Activated T-cell treated with anti-CD3 and anti-CD28 coated beads for 1 hour (primary cell): ENCODE measurements at places on chromosomes 2 and 18.

DNA sequence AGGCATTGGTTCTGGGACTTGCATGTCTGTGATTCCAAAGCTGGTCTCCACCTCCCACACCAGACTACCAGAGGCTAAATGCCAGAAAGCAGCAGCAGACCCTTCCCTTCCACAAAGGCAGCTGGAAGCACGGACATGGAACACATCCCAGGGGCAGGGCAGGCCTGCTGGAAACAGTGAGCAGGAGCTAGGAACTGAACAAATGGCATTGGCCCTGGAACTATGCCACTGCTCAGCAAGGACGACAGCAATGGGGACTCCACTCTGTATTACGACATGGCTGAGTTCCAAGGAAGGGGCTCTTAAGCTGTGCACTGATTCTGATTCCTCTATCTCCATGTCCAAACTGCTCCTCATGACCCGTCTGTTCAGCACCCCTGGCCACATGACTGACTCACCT lies 77.8 kb upstream of the TFCP2L1 start:
- no peak for DNase-seq

GRCh38 chr2:46187112-46187618 lies 110.0 kb upstream of the EPAS1 start:
- DNase-seq, result no peak

DNA sequence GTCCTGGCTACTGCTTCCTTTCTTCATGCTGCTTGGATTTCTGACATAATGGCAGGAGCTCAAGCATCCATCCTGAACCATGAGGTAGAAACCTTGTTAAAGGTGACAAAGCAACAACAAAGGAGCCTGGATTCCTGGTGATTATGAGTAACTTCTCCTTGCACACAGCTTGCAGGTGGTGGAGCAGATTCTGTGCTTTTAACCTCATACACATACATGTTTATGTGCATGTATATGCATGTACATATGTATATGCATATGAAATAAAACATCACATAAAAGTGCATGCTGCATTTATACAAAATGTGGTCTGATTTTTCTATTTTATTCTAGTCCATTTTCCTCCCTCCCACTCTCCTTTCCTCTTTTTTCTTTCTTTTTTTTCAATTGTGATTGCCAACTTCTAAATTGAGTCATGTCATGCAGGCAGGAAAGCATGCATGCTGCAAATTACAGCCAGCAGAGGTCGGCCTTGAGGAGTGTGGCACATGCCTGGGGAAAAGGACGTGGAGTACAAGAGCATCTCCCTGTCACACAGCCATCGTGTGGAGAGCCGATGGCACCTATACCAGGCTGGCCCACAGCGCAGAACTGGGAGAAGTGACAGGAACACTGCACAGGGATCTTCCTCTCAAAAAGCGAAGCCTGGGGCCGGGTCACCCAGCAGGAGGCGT lies 17.9 kb downstream of the LCT start:
- DNase-seq, result no peak

DNA sequence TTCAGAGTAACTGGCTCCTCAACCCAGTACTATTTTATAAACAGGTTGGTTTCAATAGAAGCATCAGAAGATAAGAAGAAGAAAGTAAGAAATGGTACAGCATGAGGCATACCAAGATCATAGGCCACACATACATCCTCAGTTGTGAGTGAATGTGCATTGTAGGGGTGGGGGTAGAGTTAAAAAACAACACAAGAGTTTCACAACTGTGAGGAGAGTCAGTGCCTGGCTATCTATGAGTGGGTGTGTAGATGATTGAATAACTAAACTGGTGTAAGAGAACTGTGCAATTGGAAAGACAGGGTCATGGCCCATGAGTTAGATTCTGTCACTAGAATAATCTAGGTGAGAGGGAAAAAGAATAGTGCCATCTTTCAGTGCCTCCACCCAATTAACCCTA lies 748.2 kb upstream of the ACVR2A start:
- DNase-seq, result no peak

GRCh38 chr2:48173141-48173540 lies 266.8 kb upstream of the FBXO11 start:
- DNase-seq, result no peak

DNA sequence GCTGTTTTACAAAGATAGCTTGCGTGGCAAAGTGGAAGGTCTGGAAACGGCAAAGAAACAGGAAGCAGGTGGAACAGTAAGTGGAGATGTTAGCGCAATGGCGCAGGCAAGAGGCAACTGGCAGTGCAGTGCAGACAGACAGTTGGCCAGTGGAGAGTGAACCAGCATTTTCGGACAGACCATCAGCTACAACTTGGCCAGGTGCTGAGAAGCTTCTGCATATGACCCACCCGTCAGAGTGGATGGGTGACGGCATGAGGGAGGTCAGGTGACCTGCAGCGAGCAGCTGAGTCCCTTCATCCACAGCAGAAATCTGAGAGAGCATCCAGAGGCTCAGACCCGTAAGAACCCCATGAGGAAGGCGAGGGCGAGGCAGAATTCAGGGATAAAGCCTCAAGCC lies 33.8 kb downstream of the NPC1 start:
- DNase-seq, result no peak

DNA sequence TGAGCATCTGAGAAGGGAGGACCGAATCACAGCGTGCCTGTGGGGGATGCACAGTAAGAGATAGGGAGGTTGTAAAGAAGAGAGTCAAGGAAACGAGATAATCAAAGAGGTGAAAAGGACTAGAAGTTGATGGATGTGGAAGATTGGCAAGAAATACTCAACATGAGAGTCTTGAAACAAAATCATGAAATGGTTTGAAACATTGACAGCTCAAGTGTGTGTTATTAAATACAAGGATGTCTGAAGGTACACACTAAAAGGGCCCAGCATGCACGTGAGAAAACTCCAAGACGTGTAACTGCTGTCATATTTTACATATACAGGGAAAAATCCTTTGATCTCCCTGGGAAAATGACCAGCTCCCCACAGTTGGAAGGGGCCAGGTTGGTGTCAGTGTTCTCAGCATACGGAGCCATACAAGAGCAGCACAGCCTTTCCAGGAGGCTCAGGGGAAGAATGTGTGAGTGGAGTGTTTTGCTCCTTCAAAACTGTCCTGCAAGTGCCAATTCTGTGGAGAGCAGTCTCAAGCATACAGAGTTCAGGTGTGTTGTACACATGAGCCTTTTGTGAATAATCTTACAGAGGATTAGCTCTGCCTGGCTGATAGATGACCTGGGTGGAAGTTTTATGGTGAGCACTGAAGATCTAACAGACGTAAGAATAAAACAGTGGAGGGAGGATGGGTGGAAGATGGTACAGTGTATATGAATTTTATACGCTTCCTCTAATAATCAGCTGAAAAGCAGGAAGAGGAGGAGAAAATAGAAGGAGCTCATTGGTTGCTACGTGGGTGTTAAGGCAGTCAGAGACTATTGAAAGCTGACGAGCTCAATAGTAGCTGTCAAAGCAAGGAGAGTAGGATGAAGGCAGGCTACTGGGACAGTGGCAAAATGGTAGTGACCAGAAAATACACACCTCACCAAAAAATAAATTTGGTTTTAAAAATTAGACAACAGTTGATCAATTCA lies 126.8 kb downstream of the ATP9B start:
- no peak for DNase-seq

- no peak for DNase-seq
Observed at GRCh38 chr2:85710687-85711577, 16.8 kb downstream of the GNLY start.

DNA sequence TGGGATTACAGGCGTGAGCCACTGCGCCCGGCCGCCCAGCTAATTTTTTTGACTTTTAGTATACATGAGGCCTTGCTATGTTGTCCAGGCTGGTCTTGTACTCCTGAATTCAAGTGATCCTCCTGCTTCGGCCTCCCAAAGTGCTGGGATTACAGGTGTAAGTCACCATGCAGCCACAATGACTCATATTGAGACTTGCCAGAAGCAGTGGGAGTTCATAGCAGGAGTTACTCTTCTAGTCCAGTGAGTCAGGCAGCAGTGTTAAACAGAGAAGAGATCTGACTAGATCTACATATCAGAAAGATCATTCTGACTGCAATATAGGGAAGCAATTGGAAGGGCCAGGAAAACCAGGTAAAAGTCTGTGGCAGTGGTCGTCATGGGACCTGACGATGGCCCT lies 1.5 kb upstream of the FLACC1 start:
- DNase-seq, result no peak

DNA sequence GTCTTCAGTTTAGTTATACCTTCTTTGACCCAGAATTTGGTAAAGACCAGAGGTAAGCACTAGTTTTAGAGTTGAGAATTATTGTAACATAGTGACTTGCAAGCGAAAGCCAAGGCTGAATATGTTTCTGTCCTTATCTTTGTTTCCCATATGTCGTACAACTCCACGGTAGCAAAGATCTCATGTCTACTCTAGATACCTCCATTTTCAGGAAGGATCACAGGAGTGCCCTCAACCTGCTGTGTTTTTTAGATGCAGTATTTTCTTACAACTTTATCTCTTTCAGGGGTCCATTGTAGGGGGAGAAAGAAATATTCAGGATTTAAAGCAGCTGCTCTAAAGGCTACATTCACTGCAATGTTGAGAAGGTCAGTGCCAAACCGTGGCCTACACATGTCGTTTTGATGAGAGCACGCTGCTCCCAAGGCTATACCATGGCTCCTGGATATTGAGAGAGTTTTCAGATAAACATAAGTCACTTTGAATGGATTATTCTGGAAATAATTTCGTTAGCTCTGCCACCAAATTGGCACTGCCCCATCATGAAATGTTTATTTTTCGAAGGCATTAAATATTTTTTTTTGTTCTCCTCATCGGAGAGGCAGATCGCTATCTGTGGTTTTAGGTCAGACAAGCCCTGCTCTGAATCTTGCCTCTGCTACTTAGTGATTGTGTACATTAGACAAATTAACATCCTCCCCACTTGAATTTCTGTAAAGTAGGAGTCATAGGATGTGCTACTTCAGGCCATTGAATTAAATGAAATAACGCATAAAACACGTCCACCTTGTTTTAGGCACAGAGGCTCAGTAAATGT lies 2.1 kb downstream of the RHBDD1 start:
- DNase-seq, result no peak

DNA sequence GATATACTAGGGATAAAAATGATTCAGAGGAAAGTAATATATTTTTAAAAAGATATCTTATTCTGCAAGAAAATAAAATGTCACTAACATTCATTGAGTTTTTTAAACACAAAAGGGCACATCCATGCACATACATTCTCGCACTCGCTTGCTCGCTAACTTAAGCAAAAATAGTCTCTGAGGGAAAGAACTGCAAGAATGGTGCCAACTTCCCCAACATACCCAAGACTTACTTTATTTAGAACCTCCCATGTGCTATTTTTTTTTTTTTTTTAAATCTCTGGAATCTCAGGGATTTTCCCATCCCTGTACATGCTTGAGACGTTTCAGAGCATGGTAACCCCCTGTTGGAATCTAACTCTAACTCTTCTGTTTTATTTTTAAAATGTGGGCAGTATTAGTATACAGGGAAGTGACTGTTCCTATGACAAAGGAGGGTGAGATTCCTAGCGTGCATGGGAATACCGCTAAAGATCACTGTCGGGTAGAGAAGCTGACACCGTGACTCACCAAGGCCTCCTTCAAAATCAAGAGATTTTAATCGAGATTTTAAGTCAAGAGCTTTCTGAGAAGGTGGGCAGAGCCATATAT lies 187.9 kb upstream of the ZEB2 start:
- DNase-seq, result no peak

- DNase-seq, result no peak
Observed at GRCh38 chr2:158656492-158657229, 138.5 kb upstream of the DAPL1 start.

DNA sequence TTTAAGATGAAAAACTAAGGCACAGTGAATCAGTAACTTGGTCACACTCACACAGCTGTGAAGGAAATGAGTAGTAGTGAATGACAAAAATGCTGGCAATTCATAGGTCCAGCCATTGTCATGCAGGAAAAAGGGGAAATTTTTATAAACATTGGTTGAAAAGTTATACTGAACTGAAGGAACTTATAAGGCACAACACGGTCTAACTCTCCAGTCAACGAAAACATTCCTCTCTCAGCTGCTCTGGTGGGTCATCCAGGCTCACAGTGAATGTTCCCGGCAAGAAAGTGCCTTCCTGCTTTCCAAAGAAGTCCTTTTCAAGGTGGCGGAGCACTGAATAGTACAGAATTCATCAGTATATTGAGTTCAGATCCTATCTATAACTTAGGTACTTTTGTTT lies 476.1 kb downstream of the DCC start:
- no peak for DNase-seq

DNA sequence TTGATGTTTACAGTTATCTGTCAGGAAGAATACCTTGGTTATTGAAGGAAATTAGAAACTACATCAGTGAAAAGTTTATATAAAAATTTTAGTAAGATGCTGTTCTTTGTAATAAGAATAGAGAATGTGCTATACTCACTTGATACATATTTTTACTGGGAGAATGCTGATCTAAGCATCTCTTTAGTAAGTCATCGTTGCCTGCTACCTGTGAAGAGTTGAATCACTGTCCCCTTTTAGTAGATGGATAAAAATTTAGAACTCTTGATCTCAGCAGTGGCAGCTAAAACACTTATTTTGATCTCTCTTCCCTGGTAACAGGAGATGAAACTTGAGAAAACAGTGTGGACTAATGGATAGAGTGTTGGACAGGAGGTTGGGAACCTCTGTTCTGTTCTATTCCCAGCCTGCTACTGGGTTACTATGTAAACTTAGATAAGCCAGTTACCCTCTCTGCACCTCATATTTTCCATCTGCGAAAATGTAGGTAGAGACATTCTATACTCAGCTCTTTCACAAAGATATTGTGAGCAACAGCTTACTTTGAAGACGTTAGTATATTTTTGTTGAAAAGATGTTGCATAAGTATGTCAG lies 100.3 kb downstream of the FEZ2 start:
- DNase-seq, result no peak

DNA sequence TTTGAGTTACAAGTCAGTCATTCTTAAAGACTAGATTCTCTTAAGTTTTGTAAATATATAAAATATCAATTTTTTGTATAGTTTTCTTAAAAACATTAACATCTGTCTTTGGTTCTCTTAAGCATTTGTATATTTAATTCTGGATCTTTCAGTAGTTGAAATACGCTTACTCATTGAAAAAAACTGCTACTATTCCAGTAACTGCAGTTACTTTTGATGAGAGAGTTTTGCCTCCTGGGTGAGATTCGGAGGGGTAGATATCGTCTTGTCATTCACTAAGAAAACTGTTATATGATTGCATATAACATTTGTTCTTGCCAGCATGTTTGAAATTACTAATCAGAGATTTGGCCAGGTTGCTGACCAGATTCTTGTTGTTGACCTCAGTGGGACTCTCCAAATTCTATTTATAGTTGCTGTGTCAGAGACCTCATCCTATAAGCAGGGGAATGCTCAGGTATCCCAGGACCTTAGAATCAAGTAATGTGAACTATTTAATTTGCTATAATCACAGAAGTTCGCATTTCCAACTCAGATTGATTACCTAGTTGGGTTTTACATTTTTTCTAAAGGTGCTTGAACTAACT lies 7.9 kb downstream of the AGPS start:
- no peak for DNase-seq

- DNase-seq, result no peak
Observed at GRCh38 chr2:24501813-24502212, 10.8 kb downstream of the NCOA1 start.

- DNase-seq, result no peak
Observed at GRCh38 chr2:194443926-194444325, 1213.1 kb upstream of the SLC39A10 start.
